ENCODE measurements at places on chromosomes 5 and 9.

- peak; percentile 58 for DNase-seq
Observed at GRCh38 chr5:34524123-34524522, 132.0 kb upstream of the RAI14 start.

- DNase-seq: no peak
Observed at GRCh38 chr9:105864248-105864898, 170.0 kb downstream of the TMEM38B start.

- DNase-seq: peak; percentile 65
Observed at GRCh38 chr9:114856942-114857315, 51.1 kb upstream of the TNFSF15 start.

DNA sequence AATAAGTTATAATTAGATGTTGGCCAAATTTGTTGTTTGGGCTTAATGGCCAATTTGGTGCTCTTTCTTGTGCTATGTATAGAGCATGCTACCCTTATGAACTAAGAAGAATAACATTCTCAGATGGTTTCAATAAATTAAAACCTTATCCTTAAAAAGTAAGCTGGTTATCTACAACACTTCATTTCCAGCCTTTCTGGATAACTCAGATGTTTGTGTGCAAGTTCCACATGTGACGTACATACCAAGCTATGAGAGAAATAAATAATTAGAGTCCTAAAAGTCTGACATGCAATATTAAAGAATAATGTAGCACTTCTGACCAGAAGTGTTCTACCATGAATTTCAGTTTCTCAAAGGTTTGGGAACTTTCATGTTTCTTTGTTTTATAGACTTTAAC lies 11.7 kb downstream of the MTREX start:
- no peak for DNase-seq

DNA sequence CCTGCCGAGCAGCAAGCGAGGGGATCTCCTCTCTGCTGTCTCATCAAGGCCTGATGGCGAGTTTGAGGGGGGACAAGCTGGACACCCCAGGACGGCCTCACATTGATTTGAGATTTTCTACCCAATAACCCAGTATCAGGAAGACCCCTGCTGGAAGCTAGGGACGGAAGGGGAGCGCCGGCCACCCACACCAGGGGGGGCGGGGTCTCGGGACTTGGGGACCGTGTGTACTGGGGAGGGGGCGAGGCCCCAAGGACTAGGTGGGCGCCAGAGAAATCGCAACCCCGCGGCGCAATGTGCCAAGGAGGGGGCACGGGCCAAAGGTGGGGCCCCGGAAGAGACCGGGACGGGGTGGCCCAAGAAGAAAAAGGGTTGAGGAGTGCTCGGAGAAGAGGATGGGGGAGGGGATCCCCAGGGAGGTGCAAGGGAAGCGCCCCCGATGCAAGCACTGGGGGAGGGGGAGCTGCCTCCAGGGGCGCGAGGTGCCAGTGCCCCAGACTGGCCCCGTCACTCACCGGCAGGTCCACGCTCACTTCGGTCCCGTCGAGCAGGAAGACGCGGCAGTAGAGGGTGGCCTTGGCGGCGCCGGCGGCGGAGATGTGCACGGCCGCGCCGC lies 1.1 kb downstream of the EPB41L4B start:
- no peak for DNase-seq

- no peak for DNase-seq
Observed at GRCh38 chr5:881551-881935, 11.1 kb downstream of the BRD9 start.

DNA sequence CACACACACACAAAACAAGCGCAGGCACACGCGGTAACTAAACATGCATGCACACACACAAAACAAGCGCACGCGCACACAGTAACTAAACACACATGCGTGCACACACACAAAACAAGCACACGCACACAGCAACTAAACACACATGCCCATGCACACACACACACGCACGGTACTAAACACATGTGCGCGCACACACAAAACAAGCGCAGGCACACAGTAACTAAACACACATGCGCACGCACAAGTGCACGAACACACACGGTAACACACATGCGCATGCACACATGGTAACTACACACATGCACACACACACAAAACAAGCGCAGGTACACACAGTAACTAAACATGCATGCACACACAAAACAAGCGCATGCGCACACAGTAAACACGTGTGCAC lies 19.9 kb upstream of the SLC6A3 start:
- no peak for DNase-seq

- DNase-seq: no peak
Observed at GRCh38 chr5:79243224-79243623, 7.3 kb downstream of the JMY start.

DNA sequence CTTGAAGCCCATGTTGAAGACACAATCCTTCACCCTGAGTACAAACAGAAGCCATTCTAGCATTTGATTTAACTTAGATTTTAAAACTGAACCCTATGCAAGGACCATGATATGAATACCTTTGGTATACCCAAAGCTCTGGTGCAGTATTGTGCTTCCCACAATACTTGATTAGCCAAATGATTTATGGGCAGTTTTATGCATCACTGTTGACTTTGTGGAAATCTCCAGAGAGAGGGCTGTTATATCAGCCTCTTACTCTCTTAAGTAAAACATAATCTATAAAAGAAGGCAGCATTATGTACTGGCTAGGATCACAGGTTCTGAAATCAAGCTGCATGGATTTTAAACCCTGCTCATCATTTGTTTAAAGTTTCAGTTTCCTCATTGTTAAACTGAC lies 762.8 kb downstream of the EFNA5 start:
- DNase-seq: no peak

GRCh38 chr5:136020383-136021015 lies 8.3 kb upstream of the TGFBI start:
- DNase-seq: peak; percentile 92

GRCh38 chr5:37722236-37723161 lies 117.3 kb downstream of the GDNF start:
- peak; percentile 68 for DNase-seq

- DNase-seq: no peak
Observed at GRCh38 chr9:15386465-15386864, 36.2 kb upstream of the SNAPC3 start.

- peak; percentile 33 for DNase-seq
Observed at GRCh38 chr9:6715755-6716643, 41.8 kb upstream of the KDM4C start.

- DNase-seq: no peak
Observed at GRCh38 chr5:174292348-174292747, 246.8 kb downstream of the NSG2 start.

DNA sequence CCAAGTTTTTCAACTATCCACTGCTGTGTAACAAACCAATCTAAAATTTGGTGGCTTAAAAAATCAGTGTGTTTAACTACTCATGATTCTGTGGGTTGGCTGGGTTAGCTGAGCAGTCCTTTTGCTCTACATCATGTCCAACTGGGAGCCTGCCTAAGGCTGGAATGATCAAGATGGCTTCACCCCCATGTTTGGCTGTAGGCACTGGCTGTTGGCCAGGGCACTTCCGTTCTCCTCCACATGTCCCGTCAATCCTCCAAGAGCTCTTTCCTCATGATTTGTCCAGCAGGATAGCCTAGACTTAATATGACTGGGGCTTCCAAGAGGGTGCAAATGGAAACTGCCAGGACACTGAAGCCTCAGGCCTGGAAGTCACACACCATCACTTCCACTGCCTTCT lies 17.0 kb upstream of the TSSK1B start:
- peak; percentile 70 for DNase-seq

DNA sequence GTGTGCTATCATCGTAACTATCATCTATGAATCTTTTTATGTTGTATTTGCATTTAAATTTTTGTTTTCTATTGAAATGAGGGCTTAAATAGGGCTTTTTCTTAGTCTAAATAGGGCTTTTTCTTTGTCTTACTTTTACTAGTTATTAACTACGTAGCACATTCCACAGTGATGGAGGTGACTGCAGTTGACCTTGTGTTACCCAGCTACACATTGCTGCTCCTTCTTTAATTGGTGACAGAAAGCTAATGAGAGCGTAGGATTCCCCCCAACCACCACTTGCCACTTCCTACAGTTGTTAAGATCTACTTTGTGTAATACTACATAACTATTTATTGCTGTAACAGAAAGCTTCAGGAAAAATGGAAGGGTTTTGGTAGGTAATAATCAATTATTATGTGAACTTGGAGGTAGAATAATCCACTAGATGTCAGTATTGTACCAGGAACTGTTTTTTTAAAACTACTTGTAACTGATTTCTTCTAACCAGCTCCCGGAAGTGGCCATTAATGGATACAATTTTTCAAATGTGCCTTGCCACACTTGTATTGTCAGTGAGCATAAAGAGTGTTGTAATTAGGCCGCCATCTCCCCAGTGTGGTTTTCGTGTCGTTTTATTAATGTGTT lies 18.0 kb downstream of the MTRR start:
- peak; percentile 77 for DNase-seq

DNA sequence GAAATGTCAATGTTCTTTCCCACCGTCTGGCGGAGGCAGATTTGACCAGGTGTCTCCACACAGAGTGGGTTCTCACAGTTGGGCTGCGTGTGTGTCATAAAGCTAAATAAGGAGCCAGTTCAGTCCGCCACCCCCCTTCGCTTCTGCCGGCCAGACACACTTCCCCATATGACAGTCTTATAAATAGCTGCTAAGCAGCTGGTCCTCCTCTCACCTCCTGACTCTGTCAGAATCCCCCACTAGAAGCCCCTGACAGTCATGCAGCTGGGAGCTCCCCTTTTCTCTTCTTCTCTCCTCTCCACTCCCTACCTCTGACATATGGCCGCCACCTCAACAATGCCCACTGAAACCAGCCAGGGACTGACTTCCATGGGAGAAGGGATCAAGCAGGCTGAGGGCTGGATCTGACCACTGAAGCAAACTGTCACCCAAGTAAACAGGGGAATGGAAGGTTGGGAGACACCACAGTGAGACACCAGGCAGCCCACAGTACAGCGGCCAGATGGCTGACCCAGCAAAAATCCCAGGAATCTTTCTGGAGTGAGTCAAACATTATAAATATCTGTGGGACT lies 141.9 kb upstream of the EFNA5 start:
- peak; percentile 56 for DNase-seq

DNA sequence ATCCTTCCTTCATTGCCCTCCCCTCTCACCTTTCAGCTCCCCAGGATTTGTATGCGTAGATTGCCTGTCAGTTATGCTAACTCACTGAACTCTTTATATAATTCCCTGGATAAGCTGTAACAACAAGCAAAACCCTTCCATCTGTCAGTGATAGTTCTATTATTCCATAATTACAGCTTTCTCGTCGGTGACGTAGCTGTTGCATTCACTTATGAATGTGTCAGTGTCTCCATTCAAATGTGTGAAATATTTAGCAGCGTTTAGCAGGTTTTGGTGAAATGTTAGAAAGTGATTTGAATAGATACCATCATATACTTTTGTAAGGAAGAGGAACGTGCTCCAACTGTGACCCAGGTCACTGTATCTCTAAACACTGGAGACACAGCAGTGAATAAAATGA lies 45.2 kb downstream of the PIP5K1B start:
- DNase-seq: no peak

DNA sequence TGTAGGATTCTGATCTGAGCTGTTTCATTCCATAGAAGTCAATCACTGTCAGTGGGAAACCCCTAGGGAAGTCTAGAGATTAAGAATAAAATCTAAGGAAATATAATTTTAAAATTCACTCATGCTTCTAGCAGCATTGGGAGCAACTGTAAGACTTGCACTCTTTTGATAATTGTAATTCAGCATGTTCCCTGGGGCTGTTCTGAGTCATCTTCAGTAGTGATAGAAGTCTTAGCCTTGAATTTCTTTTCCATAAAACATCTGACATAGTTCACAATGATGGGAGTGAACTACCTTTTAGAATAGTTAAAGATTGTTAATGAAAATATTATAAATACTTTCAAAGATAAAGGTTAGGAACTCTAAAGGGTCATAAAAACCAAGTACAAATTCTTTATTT lies 935.8 kb downstream of the DTWD2 start:
- DNase-seq: no peak

- DNase-seq: no peak
Observed at GRCh38 chr9:68685213-68685612, 19.8 kb upstream of the PIP5K1B start.

- DNase-seq: no peak
Observed at GRCh38 chr5:34416501-34417008, 239.6 kb upstream of the RAI14 start.

- DNase-seq: no peak
Observed at GRCh38 chr5:136295914-136296313, 69.4 kb downstream of the TRPC7 start.

GRCh38 chr5:109533751-109534272 lies 124.0 kb upstream of the PJA2 start:
- peak; percentile 1 for DNase-seq

GRCh38 chr9:16642421-16643109 lies 227.9 kb downstream of the BNC2 start:
- peak; percentile 31 for DNase-seq

DNA sequence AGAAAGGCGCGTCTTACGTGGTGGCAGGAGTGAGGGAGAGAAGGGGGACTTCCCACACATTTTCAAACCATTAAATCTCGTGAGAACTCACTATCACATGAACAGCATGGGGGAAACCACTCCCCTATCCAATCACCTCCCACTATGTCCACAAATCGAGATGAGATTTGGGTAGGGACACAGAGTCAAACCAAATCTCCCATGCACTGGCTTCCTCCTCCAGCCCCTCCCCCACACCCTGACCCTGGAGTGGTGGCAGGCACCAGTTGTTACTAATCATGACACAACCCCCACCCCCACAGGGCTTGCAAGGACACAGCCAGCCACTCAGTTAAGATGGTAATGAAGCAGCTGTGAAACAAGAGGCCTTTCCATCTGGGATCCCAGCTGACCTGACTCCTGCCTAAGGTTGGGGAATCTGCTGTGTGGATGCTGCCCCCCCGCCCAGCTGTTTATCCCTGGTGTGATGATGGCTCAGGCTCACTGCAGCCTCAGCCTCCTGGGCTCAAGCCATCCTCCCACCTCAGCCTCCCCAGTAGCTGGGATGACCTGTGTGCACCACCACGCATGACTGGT lies 57.1 kb upstream of the FUBP3 start:
- no peak for DNase-seq

GRCh38 chr5:136638084-136638483 lies 272.7 kb upstream of the TRPC7 start:
- peak; percentile 5 for DNase-seq

- no peak for DNase-seq
Observed at GRCh38 chr5:9971301-9971700, 278.4 kb downstream of the ATPSCKMT start.

DNA sequence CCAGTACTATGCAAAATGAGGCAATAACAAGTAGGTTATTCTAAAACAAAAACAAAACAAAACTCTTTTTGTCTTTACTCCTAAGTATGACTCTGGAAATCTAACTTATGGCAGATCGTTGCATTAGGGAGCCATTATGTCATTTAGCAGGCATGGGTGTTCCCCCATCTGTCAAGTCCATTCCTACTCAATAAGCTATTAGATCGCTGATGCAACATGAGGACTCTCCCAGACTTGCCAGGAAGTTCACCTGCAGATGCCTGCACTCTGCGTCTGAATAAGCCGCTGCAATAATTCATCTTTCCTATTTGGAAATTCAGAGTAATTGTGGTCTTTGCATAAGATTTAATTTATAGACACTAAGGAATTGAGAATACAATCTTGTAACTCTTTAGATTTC lies 585.0 kb downstream of the KIF4B start:
- no peak for DNase-seq

- no peak for DNase-seq
Observed at GRCh38 chr5:100787648-100788047, 115.4 kb downstream of the ST8SIA4 start.

- peak; percentile 82 for DNase-seq
Observed at GRCh38 chr9:69919461-69920061, 98.9 kb downstream of the CFAP95 start.

Measured in cardiac fibroblast (primary cell).